DMS79 (cell line): ENCODE measurements at places on chromosomes 11 and 22.

GRCh38 chr22:37509059-37509860 lies 10.0 kb downstream of the CARD10 start:
- DNase-seq: no peak

DNA sequence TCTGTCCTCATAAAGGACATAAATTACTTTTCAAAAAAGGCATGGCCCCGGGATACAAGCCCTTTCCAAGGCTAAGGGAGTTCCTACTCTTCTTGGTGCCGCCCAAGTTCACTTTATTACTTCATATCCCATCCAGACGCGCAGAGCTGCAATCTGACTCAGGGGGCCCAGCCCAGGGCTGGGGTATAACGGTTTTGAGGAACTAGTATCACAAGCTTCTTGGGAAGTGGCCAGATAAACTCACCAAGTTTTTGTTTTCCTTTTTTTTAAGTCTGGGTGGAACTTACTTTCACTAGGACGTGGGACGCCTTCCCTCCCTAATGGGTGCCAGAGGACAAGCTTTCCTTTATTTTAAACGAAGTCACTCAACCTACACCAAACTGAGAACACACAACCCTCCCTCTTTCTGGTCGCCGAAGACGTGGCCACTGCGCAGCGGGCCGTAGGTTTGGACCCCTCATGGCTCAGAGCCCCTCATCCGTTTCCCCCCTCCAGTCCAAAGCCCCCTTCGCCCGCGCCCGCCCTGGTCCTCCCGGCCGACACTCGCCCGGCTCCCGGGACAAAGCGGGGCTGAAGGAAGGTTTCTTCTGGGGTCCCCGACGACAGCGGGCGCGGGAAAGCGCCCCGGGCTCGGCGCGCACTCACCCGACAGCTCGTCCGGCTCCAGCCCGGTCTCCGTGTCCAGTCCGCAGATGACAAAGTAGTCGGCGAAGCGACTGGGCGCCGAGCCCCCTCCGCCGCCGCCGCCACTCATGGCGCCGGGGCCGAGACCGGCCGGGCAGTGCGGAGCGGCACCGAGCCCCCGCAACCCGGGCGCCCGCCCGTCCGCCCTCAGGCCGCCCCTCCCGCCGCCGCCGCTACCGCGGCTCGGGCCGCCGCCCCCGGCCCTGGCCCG lies 587 bp downstream of the DENND5A start:
- DNase-seq: no peak

DNA sequence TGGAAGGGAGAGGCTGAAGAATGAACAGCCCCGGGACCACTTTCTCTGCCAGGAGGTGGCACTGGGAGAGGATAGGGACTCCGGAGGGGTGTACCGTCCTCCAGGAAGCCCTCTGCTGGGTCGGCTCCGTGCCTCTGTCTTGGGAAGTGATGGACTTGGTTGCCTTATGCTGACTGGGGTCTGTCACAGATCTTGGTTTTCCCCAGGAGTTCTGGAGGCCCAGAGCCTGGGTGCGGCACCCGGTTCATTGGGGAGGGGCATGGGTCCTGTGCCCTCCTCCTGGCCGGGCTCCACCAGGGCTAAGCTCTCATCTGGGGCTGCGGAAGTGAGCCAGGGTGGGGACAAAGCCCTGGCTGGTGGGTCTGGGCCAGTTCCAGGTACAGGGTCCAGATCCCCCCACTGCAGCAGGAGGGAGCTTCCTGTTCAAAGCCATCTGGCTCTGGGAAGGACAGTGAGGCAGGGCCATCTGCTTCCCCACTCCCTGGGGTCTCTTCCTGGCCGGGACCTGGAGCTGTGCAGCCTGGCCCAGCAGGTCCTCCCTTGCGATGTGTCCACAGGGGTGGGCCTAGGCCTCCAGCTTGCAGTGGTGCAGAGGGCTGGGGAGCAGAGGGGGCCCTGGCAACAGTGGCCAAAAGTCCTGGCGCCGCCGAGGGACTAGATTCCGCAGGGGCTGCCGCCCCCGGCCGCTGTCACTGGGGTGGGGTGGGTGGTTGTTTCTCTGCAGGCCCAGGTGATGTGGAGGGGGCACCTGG lies 1.1 kb upstream of the AP2A2 start:
- DNase-seq: no peak

DNA sequence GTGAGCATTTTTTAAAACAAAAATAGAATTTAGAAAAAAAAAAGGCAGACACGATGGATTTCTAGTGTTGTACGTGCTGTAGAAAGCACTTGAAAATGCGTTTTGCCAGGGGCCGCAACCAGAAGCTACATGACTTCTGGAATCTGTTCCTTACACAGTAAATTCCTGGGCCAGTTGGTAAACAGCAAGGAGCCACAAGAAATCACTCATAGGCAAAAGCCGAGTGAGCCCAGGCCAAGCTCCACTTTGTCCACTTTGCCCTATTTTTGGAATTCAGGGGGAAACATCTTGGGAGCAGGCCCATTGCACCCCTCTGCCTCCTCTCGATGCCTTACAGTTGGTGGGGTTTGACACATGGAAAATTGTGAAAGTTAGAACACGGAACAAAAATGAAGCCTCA lies 4.1 kb upstream of the CELSR1 start:
- DNase-seq: no peak
